ENCODE measurements at places on chromosomes 6 and 20. TPM values are rescaled to one million over a fixed set of nuclear protein-coding genes. Genes with fewer than 3 reads are reported as not detected.

ADAM33 gene
- 0.70 TPM for total RNA-seq

GRCh38 chr20:63471981-63472831 is at the start of gene KCNQ2:
KCNQ2 (minus strand) TSS chr20:63472655; CDS start chr20:63472463, 192 bp downstream.
- DNase-seq: no peak

FAXC gene
- total RNA-seq: not detected

GRCh38 chr6:116251568-116252384 is 2.1 kb downstream of the TSPYL4 start:
- no peak for DNase-seq

DNA sequence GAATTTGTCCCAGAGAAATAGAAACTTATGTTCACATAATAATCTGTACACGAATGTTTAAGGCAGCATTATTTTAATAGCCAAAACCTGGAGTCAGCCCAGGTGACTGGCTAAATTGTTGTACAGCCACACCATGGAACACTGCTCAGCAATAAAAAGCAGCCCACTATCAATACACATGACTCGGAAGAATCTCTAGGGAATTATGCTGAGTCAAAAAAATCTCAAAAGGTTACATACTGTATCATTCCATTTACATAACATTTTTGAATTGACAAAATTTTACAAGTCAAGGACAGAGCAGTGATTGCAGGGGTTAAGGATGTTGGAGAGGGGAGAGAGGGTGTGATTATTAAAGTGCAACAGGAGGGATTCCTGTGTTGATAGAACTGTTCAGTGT is 163.4 kb downstream of the UBE3D start:
- no peak for DNase-seq

All from liver (tissue), 10 donors.